NCI-H526 (cell line): ENCODE measurements at places on chromosomes 1 and 21.

DNA sequence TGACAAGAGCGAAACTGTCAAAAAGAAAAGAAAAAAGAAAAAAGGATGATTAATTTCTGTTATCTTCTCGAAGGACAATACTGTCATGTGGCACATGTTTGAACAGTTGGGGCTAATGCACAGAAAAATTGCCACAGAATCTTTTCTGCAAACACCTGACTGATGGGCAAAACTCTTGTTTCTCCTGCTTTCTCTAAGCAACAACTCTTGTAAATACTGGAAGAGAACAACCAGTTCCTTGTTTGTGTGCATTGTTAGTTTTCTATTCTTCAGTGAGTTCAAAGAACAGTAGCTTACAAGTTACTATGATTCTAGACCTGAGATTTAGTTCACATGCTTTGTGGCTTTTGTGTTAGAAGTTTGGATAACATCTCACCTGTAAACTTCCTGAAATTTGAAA lies 60.7 kb downstream of the CDC14A start:
- no peak for DNase-seq

GRCh38 chr1:237814319-237814924 lies 76.3 kb downstream of the ZP4 start:
- no peak for DNase-seq

GRCh38 chr1:155529929-155530328 lies 32.7 kb downstream of the ASH1L start:
- DNase-seq: no peak

DNA sequence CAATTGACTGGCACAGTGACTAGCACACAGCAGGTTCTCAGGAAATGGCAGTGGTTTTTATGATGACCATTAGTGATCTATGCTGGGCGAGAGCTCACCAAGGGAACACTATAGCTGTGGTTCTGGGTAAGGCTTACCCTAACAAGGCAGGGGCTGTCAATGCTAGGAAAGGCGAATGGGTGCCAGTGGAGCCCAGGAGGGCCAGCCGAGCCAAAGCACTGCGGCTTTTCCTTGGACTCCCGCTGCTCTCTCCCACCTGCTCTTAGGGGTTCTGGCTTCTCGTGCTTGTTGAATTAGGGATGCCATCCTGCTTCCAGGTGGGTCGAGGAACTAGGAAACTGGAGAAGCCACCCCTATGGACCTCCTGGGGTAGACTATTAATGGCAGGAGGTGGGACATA lies 10.0 kb upstream of the A3GALT2 start:
- DNase-seq: no peak

GRCh38 chr1:117664314-117664713 lies 58.5 kb downstream of the TENT5C start:
- no peak for DNase-seq

DNA sequence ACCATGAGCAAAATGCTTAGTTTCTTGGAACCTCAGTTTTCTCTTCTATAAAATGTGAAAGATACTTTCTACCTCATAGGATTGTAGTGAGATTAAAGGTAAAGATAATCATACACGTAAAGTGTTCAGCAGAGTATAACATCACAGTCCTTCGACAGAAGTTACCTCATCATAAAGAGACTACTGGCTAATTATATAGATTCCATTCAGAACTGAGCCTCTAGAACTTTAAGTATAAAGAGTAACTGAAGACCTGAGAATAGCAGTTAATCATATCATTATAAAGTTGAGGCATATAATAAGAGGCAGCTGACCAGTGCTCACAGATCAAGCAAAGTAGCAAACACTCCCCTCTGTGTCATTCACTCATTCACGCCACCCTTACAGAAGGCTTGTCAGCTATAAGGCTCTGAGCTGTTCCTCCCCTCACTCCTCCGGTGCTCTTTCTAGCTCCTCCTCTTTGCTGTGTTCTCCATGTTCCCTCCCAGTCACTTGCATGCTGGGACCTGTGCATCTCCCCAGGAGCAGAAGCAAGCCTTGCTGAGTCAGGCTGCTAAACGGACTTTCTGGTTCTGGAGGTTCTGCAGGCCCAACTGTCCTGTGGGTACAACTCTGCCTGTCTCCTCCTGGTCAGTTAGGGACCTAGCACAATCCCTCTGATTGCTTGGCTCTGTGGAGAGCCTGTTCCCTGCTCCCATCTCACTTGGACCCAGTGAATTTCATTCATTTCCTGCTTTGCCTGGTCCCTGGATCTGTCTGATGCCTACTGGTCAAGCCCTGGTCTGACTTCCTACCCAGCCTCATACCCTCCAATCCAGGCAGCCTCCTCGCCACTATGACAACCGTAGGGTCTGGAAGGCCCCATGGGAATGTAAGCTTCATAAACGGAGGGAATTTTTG lies 28.3 kb upstream of the LY9 start:
- DNase-seq: no peak

DNA sequence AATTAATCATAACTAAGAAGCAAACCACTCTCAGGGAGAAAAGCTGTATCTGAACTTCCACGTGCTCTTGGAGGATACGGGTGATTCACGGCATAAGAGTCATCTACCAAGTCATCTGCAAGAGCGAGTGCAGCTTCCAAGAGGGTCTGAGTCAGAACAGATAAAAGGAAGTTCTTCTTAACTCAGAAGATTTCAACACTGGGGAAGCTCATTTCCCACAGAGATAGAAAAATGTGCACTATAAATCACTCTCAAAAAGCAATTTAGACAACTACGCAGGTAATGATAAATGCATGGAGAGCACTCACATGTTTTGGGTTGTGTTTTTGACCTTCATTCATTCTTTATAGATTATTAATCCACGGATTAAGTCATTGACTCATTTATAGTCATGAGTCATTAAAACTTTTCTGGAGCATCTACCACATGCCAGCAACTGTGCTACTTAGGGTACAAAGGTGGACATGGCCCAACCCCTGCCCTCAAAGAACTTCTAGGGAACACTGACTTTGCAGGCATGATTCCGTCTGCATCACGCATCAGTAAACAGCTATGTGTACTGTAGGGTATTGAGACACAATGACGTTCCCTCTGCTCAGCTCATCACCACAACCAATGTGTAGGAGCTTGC lies 20.8 kb downstream of the KCNJ15 start:
- no peak for DNase-seq

GRCh38 chr21:36547464-36547863 lies 67.5 kb upstream of the CLDN14 start:
- DNase-seq: no peak

DNA sequence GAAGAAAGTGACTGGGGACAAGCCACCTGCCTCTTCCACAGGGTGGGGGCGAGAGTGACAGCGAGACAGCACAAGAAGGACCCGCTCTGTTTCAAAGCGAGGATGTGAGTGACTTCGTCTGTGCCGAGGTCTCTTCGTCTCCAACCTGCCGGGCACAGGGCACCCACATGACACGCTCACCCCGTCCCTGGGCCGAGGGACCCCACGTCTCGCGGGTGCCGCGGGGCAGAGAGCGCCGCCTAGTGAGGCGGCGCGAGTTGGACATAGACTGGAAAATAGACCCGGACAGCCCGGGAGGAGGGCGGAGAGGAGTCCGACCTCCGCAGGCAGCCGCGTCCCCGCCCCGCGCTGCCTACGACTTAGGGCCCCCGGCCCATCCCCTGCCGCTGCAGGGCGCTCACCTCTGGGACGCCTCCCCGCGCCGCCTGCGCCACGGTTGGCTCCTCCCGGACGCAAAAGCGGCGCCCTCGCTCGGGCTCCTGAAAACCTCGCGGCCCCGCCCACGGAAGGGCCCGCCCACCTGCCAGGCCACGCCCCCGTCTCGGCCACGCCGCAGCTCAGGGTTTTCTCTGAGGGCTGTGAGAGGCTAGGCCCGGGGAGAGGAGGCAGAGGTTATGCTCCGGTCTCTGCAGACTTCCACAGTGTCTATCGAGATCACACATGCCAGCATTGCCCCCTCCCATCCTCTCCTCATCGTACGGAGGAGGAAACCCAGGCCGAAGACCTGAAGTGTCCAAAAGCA lies at the start of gene TLR5:
TLR5 (minus strand) TSS at position 454 of the 742 bp plus-strand sequence. CDS start 30,217 bp downstream, outside the sequence.
- DNase-seq: peak; percentile 44

GRCh38 chr1:15757575-15758342 lies 836 bp upstream of the FBLIM1 start:
- DNase-seq: peak; percentile 34

DNA sequence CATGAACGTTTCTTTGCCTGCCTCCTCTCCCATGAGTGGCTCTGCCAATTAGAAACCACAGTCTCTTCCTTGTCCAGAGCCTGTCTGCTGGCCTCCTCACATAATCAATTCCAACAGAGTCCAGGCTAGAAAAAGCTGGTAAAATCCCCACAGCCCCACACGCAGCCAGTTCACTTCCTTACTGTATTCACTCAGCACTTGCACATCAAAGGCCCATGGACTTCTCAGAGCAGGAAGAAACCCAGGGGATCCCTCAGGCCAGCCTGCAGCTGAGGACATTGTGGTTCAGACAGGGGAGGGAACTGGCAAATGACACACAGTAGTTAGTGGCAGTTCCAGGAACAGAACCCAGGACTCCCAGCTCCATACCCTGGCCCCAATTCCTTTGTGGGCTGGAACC lies 171.6 kb upstream of the EDN2 start:
- DNase-seq: no peak

DNA sequence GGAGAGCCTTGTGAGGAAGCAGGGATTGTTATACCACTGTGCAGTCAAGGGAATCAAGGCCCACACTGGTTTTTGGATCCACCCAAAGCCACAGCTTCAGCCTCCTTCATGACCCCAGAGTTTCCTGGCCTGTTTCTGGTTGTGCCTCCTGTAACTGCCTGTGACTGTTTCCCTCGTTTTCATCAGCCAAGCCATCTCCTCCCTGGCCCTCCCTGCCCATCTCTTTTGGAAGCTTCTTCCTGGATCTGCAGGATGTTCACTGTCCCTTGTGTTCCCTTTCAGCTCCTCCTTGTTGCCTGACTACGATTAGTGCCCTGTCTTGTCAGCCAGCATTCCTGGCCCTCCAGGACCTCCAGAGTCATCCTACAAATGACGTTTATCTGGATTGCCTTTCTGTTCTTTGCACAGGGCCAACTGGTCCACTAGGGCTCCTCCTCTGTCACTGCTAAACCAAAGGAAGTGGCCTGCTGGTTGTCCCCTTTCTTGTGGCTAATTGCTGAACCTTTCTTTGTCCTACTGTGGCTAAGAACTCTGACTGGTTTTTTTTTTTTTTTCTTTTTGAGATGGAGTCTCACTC lies 17.9 kb downstream of the SFT2D2 start:
- no peak for DNase-seq

DNA sequence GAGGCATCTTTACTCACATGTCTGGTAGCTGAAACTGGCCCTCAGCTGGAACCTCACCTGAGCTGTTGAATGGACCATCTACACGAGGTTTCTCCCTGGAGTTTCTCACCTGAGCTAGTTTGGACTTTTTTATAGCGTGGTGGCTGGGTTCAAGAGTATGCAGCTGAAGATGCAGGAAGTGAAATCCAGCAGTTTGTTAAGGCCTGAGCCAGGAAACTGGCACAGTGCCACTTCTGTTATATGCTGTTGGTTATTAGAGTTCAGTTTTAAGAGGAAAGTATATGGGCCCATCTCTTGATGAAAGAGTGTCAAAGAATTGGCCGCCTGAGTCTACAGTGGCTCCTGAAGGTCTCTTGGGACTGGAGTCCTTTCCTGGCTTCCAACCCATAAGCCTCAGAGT lies 35.6 kb downstream of the STUM start:
- no peak for DNase-seq

DNA sequence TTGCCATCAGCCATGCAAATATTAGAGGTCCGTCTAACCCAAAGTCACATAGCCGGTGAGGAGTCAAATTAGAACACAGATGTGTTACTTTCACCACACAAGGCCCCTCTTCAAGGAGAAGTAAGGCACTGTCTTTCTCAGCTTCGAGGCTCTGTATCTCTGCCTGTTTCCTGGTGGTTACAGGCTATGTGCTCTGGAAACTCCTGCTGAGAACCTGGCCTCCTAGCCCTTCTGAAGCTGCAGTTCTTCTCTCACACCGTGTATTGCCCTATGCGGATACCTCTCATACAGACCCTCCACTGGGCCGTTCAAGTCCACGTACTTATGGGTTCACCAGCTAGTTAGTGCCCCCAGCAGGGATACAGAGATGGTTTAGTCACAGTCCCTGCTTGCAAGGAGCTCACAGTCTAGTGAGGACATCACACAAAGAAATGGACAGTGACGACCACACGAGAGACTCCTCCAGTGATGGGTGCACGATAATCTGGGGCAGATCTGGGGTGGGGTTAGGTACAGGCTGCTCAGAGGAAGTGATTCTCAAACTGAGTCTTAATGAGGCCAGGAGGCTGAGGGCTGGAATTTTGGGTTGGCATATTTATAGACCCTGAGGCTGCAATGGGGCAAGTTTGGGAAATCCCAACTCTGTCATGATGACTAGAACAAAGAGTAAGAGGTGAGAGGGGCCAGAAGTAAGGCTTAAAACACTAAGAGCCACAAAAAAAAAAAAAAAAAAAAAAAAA lies 22.8 kb upstream of the ELOA start:
- no peak for DNase-seq

DNA sequence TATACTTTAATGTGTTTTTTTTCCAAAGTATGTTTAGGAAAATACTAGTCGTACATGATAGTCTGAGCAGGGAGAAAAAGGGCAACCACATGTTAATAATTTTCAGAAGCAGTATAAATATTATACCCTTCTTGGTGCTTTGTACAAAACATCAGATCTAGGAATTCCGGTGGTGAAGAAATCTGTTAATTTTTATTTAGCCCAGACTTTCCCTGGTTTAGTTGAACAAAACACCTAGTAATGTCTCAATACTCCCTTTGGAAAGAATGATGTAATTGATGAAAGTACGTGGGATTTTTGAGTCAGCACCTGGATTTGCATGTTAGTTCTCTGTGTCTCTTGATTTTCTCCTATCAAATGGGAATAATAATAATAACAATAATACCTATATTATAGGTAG lies 38.4 kb upstream of the KCNK2 start:
- DNase-seq: no peak

DNA sequence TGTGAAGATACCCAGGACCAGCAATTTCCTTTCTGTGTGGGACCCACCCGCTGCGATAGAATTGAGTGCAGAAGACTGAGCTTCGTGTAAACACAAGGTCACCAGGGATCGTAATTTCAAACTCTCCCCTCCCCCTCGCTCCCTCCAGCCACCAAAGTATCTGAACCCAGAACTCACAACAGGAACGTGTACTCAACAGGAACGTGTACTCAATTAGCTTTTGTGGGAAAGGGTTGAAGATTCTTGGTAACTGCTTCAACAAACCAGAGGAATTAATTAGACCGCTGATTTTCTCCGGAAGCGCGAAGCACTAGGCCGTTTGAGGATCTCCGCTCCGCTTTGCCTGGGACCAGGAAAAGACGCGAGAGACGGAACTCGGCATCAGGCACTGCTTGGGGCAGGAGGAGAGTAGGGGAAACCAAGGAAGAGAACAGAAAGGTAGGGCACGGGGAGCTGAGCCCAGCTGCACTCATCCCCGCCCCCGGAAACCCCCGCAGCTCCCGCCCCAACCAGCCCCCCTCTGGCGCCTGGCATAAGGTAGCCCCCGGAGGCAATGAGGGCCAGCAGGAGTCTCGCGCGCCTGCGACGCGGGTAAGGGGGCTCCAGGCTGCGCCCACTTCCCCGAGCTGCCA lies 453 bp downstream of the DRAM2 start:
- peak; percentile 89 for DNase-seq

- no peak for DNase-seq
Observed at GRCh38 chr1:214637722-214638458, 34.9 kb downstream of the CENPF start.
